ENCODE measurements at places on chromosomes 2 and 18.

GRCh38 chr2:27496357-27497287 lies at the start of gene GCKR:
TSS of gene GCKR (plus strand) at chr2:27496839. CDS start at chr2:27496905, 66 bp downstream.
- DNase-seq: no peak

- DNase-seq: no peak
These were observed 76.1 kb downstream of the MBP start for GRCh38 chr18:77056344-77057005.

DNA sequence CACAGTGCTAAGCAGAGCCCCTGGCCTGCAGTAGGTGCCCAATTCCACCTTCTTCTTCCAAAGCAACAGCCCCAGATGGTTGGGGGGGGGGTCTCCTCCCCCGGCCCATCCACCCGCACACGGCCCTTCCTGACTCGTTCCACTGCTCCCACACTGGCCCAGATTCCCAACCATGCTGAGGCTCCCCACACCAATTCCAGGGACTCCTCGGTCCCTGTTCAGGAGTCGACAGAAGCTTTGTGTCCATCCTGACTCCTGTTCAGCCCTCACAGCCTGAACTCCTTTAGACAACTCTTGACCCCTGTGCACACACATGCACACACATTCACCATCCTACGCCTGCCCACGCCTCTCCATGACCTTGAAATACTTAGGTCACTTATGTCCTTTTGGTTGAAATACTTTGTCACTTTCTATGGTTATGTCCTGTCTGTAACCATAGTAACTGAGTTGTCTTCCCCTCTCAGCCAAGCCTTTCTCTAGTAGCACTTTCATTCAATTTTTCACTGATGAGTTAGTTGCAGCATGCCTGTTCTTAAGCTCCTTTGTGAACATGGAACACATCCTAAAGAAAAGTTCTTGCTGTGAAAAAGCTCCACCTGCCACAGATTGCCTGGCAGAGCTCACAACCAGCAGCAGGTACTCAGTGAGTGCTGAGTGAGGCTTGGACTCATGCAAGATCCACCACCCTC lies 225.8 kb downstream of the SEPTIN10 start:
- DNase-seq: no peak

GRCh38 chr2:72940786-72941185 lies 23.5 kb downstream of the EMX1 start:
- no peak for DNase-seq

DNA sequence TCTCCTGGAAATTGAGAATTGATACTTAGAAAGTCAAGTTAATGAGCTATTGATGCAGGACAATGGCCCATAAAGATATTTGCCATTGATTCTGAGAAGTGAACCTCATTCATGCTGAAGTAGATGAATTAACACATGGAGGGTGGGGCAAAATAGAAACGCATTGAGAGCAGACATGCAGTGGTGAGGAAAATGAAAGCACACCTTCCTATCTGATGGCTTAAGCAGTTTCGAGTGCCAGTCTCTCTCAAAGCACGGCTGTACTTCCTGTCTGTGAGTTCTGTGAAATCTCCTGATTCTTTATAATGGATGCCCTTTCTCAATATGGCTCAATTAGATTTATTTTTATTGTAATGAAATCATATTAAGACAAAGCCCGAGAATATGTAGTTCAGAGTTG lies 247.0 kb downstream of the TMX3 start:
- no peak for DNase-seq

DNA sequence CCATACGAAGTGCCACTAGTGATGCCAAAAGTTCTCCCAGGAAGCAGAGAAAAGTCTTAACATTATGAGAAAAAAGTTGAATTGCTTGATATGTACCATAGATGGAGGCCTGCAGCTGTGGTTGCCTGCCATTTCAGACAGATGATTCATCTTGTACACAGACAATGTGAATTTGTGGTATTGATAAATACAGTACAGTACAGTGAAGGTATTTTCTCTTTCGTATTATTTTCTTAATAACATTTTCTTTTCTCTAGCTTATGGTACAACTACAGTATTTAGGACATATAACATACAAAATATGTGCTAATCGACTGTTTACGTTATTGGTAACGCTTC lies 33.6 kb upstream of the VWC2L start:
- no peak for DNase-seq

- no peak for DNase-seq
These were observed 7.5 kb upstream of the ITPRIPL1 start for GRCh38 chr2:96317584-96317997.

DNA sequence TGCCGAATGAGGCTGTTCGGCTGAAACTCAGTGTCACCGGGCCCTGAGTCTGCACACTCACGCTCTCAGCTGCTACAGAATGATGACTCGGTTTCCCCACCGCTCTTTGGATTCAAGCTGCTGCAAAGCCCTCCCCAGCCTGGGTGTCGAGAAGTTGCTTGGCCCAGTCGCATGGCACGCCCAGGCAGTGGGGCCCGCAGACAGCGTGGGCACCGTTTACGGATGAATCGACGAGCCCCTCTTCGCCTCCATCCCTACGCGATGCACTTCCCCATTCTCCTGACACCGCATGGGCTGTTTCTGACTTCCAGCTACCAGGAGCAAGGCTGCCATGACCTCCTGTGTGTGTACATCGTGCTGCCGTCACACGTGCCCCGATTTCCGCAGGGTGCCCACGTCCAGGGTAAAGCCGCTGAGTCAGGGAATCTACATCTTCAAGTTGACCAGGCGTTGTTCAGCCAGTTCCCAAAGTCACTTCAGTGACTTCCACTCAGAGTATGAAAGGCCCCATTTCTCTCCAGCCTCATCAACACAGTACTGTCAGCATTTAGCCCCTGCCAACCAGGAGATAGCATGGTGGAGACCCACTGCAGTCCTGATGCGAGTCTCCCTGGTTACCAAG lies 60.3 kb upstream of the GPC1 start:
- DNase-seq: no peak

- no peak for DNase-seq
These were observed 14.5 kb upstream of the ATG16L1 start for GRCh38 chr2:233236820-233237589.

DNA sequence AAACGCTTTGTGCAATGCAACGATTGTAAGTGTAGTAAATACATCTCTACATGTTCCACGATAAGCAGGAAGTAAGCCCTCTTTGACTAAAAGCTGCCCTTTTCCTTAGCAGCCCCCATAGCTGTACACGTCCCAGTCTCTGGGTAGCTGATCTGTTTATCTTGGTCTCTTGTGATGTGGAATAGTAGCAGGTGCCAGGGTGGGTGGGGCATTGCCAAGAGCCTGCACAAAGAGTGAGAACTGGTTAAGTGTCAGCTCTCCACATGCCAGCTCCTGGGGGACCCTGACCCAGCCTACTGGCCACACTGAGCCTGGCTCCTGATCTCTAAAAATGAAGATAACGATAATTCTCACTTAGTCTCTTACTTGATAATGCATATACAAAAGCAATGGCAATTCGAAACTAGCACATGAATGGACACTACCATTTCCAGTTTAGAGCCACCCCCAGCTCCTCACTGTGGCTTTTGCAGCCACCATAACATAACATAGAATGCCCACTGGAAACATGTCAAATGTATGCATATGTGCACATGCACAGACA lies 92.3 kb downstream of the MYT1L start:
- no peak for DNase-seq

DNA sequence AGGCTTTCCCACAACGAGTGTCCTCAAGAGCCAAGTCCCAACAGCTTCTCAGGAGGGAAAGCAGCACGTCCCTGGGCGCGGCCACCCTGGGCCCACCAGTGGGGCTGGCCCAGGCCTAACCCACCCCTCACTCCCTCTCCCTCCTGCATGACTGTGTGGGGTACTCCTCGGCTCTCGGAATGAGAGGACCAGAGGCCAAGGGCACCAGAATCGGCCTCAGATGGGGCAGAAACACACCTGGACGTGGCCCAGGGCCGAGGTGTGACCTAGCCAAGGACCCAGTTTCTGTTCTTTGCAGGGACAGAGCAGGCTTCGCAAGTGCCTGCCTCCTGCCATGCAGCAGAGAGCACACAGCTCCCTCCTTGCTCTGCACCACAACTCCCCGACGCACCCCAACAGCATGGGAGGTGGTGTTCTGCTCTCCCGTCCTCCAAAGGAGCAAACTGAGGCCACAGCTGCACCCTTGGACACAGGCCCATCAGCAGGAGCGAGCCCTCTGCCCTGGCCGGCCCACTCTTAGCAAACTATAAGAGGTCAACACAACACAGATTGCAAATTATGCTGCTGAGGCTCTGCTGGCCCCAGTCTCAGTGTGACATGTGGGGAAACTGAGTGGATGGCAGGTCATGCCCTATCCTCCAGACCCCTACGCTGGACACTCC lies 19.7 kb downstream of the HS6ST1 start:
- no peak for DNase-seq

DNA sequence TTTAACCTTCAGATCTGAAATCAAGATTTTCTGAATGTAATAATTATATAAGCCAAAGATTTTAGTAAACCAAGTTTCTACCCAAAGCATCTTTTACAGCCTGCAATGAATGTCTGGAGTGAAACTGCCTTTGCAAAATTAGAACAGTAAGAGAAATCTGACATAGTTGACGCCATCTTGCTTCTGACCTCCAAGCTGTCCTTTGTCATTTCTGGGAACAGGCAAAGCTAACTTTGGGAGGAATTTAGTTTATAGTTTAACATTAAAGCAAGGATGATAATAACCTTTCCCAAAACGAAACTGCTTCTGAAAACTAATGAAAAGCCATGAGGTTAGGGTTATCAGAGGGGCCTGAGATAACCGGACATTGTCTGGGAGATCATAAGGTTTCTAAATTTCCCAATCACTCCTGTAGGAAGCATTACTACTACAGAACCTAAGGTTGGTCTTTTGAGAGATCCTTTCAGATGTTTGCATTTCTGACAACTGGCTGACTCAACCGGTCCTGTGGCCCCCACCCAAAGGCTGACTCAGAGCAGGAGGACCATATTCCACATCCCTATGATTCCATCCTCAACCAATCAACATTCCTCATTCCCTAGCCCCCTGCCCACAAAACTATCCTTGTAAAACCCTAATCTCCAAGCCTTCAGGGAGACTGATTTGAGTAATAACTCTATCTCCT lies 124.5 kb downstream of the TMEM131 start:
- no peak for DNase-seq

DNA sequence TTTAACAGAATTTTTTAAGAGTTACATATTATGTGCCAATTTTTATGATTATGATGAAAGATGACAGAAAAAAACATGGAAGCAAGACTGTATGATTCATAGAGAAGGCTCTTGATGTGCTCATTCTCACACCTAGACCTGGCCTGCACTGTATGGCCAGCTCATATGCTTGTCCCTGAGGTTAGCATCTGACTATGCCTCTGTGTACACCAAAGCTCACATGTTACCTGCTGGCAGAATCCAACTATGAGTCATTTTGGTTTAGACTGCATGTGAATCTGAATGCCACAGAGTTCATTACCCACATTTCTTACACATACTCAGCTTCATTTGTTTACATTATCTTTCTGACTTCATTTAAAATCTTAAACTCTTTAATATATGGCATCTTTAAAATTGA lies 139.0 kb downstream of the DSC3 start:
- no peak for DNase-seq

DNA sequence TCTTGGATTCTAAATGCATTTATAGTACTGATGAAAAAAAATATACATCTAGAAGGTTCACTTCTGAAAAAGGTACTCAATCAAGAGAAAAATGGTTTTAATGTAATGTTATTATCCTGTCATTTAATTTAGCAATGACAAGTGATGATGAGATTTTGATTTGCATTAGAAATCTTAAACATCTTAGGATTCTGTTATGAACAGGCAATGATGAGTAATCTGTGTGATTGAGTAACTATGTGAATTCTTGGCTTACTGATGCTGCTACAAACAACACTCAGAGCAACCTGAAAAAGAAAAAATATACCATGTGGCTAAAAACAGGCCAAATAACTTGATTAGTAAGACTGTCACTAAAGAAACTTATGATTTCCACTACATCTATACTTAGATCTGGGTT lies 30.1 kb downstream of the RBKS start:
- DNase-seq: no peak

DNA sequence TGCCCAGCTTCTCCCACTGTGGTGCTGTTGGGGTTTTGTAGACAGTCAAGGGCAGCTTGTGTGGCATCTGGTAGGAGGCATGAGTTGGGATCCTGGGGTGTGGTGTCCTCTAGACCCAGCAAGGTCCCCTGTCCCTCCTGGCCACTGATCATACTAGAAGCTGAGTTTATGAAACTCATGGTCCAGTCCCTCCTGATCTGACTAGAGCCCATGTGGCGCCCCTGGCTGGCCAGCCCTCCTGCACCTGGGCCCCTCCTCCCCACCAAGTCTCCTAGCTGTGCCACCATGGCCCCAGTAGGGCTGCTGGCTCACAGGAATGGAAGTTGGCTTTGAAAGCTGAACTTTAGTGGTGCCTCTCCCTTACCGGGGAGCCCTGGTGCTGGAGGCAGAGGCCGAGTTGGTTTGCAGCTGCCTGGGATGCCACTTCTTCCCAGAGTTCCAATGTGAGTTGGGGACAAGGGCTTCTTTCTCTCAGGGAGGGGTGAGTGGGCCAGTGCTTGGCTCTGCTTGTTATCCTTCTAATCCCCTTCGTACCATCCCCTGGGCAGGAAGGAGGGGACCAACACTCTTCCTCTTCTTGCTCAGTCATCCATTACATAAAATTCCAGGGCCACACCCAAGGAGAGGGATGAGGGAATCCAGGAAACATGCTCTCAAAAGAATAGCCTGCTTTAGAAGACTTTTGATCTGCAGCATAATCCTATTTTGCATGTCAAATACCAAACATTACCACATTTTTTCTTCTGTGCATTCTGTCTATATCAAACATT lies 37.5 kb upstream of the HAAO start:
- no peak for DNase-seq

DNA sequence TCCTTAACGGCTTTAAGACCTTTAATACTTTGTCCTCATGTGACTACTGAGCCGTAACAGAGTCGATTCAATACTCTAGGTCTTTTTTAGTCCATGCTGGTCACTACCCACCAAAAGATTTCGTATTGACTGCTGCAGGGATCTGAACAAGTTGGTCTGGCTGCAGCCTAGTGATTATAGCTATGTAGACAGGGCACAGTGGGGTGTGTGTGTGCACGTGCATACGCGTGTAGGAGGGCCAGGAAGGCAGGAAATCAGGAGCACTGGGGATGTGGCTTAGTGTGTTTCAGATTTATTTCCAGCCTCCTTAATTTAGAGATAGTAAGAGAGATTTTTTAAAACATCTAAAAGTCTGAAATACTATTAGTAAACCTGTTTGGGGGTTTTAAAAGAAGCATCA lies 161.4 kb downstream of the MYO3B start:
- DNase-seq: no peak

- DNase-seq: no peak
These were observed 13.0 kb upstream of the KLF11 start for GRCh38 chr2:10030311-10030736.

GRCh38 chr2:69241664-69242514 lies 145.1 kb downstream of the GFPT1 start:
- DNase-seq: no peak
